AG09309 (cell line): ENCODE measurements at places on chromosomes 4 and X.

DNA sequence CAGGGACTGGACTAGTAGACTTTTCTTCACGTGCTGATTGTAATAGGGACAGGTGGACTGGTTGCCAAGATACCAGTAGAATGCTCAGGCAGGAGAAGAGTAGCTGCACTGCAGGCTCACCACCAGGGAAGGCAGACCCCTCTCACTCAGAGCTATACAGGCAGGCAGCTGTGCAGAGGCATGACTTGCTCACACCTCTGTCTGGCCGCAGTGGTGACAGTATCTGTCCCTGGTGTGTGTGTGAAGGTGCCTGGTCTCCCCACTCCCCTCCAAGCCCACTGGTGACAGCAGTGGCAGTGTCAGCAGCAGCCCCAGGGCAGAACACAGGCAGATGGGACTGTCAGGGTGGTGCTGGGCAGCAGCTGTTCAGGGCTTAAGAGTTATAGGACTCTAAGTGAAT lies 140.7 kb downstream of the RPS6KA6 start:
- no peak for DNase-seq

DNA sequence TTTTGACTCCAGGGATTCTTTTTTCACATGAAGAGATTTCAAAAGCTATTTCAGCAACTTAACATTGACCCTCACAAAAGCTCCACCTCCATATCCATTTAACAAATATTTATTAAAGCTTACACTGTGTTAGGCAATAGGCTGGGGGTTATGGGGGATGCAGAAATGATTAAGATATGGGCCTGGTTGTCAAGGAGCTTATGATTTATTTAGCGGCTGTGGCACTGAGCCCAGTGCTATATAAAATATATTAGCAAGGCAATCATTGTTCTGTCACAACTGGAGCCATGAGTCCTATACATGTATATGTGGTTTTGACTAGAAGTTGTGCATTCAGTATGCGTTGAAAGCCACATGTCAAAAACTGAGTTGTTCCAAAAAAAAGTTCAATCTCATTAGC lies 131.1 kb downstream of the GPC3 start:
- DNase-seq = no peak

DNA sequence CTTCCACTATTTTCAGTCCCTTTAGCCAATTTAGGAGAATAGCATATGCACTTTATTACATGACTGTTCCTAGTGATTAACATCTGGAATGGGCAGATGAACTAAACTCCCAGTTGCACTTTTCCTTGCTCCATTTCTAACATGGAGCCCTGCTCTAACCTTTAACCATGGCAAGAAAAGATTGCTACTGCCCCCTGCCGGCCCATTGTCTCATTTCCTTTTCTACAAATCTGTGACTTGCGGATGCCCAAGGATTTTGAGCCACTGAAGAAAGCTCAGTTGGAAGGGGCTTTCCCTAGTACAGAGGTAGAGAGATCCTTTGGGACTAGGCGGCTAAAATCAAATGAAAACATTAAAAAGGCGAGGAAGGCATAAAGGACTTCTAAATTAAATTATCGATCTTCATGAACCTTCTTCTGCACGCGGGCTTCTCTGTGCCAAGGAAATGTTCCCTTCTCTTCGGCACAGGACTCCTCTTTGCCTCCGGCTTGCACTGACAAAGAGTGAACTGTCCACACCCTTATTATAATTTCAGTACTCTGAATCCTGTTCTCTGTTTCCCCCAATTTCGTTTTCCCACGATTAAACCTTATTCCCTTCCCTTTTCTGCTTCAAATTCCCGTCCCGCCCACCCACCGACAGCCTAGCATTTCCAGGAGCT lies 577 bp upstream of the GLRA2 start:
- DNase-seq = peak; percentile 13

- DNase-seq = no peak
These were observed 77.0 kb upstream of the MXD4 start for GRCh38 chr4:2338754-2339457.

GRCh38 chr4:72302981-72303704 lies 265.9 kb downstream of the ADAMTS3 start:
- no peak for DNase-seq

DNA sequence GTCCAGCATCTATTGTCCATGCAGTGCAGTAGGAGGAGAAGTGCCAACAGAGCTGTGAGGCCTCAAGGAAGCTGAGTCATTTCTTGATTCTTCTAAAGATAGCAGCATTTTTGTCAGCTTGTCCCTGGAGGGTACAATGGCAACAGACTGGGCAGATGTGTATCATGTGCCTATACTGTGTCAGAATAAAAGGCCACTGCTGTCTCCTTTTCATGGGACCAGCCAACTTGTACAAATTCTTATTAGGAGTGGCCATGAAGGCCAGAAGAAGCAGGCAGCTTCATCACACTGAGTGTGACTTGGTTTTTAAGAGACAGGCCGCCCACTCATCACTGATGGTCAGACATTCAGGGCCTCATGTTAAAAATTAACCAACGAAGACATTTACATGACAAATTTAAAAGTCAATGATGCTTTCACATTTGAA lies 185.0 kb upstream of the FAM241A start:
- peak; percentile 1 for DNase-seq

- no peak for DNase-seq
These were observed 31.3 kb downstream of the ADGRL3 start for GRCh38 chr4:61231421-61231820.

DNA sequence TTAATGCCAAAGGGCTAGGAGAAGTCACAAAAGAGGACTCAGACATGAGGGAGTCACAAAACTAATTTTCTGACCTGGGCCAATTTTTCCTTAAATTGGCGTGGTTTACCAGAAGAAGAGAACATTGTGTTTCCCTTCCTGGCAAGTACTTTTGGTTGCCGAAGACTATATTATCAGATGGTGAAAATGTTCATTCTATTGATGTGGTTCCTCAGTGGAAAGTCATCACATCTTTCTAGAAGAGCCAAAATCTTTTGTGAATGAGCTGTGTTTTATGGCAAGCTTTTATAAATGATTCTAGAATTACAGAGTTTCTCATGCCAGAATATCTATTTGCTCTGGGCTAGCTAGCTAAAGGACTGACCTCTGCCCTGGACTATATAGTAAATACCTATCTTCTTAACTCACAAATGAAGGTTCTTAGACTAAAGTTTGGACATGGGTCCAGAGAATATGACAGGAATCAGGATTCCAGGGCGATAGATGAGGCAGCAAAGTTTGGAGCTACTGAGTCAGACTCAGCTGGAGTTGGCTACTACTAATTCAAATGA lies 288.9 kb downstream of the IL1RAPL2 start:
- no peak for DNase-seq

DNA sequence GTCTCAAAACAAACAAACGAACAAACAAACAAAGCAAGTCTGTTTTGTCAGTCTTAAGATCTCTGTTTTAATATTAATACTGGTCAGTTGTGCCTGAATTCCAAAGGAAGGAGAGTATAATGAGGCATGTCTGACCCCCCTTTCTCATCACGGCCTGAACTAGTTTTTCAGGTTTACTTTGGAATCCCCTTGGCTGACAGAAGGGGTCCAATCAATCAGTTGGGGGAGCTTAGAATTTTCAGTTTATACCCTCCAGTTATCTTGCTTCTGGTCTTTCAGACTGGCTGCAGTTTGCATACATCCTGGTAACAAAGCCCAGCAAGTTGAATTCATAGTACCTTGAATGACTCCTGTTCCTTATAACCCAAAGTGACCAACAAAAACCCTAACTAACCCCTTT lies 41.1 kb downstream of the TBC1D9 start:
- no peak for DNase-seq

GRCh38 chr4:144411119-144411518 lies 234.8 kb upstream of the HHIP start:
- DNase-seq = no peak

GRCh38 chr4:128335541-128335940 lies 47.9 kb upstream of the PGRMC2 start:
- no peak for DNase-seq

GRCh38 chrX:1012678-1013300 lies 199.7 kb downstream of the CRLF2 start:
- DNase-seq = no peak

- DNase-seq = no peak
These were observed 185.0 kb upstream of the GLRA2 start for GRCh38 chrX:14344172-14344940.

DNA sequence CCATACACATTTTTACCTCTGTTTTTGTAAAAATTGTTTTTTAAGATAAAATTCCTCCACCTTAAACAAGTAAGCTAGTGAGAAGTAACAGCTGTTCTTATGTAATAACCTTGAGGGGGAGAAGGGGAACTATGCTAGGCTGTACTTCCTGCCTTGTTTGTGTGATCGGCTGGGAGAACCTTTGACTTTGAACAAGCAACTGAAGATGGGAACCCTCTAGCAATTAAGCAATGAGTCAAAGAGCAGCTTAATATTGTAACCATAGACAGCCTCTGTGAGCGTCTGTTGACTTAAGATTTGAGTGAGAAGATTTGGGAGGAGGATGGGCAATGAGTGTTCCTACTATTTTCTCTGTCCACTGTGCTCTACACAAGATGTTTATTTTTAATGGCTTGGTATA lies 135.1 kb downstream of the SCLT1 start:
- no peak for DNase-seq

- DNase-seq = no peak
These were observed 156.0 kb downstream of the PCDH18 start for GRCh38 chr4:137376312-137376711.

DNA sequence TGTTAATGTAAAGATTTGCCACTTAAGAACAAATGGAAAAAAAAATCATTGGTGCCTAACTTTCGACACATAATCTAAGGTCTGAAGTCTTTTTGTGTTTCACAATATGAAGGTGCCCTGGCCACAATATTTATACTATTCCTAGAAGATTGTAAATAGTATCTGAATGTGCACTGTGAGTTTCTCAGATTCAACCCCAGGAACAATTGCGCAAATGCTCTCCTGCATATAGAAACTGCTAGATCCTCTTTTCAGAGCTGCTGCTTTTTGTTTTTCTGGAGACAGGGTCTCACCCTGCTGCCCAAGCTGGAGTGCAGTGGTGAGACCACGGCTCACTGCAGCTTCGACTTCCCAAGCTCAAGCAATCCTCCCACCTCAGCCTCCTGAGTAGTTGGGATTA lies 480.1 kb upstream of the FTHL17 start:
- DNase-seq = no peak

DNA sequence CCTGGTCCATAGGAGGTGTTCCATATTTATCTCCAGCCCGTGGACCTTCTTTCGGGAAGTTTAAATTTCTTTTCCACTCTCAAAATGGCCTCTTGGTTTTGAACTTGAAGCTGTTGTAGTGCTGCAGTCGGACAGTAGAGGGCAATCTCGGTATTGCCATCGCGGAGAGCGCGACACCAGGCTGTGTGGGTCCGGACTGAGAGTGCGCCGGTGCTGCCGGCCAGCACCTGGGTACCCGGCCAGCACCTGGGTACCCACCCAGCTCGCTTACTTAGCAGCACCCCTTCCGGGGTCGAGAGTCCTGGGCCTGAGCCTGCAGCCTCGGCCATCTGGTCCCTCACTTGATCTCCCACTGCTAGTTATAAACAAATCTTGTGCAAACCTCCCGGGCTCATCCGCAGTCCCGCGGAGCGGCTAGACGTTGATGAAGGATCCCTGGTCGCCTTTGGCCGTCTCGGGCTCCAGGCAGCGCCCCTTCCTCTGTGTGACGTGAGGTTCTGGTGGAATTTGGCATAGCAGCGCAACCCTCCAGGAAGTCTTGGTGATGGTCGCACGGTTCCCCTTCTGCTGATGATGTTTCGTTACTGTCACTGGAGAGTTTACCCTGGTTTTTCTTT lies 18.0 kb downstream of the FAM9A start:
- DNase-seq = no peak

GRCh38 chrX:129461801-129462456 lies 61.4 kb downstream of the SMARCA1 start:
- DNase-seq = no peak

- no peak for DNase-seq
These were observed 61.0 kb upstream of the EXOC1L start for GRCh38 chr4:55758570-55758969.

DNA sequence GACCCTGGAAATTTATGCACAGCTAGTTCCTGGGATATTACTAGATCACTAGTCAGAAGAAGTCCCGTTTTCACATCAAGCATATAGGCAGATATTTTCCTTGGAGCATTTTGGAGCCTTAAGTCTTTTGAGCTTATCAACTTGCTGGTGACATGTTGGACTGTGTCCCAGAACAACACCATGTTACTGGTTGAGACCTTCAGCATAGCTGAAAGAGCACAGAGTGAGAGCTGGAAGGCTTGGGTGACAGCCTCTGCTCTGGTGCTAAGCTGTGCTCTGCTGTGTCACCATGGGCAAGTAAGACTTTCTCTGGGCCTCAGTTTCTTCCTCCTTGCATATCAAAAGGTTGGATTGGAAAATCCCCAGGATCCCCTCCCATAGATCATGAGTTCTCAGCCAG lies 116.6 kb upstream of the FRMPD4 start:
- no peak for DNase-seq

DNA sequence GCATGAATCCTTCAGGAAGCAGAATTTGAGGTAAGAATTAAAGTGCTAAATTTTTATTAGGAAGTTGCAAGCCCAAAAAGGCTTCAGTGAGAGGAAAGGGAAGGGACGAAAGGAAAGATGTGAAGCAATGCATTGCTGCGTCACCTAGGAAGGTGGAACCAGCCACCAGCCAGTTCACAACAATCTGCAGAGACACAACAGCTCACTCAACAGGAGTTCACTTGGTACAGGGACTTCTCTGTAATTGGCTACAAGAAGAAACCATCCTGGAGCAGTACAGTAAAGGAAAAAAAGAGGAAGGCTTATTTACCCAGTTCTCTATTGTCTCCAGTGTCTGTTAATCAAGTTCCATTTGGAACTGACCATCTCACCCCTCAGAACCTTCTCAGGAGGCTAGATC lies 157.6 kb downstream of the HNRNPD start:
- DNase-seq = no peak

DNA sequence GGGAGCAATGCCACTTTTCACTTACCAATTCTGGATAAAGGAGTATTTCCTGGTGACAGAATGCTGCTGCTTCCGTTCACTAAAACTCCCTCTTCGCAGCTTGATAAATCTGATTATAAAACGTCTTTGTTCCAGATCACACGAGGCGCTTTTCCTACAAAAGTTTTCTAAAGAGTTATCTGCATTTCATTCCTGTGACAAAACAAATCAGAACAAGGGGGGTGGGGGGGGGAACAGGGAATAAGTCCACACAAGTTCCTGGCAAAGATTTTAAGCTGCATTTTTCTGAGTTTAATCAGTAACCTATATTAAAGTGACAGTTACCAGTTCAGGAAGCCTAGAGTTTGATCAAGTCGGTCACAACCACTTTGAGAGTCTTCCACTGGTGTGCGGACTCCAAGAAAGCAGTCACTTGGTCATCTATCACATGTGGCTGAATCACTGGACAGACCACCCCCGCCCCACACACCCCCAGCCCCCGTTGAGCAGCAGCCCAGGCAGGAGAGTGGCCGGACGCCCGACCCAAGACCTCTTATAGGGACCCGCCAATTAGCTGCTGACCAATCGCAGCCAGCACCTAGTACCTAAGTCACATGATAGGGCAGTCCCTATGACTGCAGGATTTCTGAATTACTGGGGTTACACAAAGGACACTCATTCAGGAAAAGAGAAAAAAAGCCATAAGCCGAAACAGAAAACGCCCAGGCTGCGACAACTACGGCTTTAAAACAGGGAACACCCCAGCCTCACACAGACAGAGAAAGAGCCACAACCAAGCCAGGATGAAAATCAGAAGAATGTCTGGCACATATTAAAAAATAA lies 569.3 kb upstream of the DIPK2B start:
- DNase-seq = peak; percentile 80

- no peak for DNase-seq
These were observed 29.1 kb downstream of the ARHGEF9 start for GRCh38 chrX:63755892-63756291.

- no peak for DNase-seq
These were observed 596.3 kb upstream of the TENM3 start for GRCh38 chr4:181646864-181647263.
